Central memory CD8-positive, alpha-beta T cell (primary cell): ENCODE measurements at places on chromosomes 16 and 17.

- DNase-seq, result no peak
These were observed 18.8 kb upstream of the GLG1 start for GRCh38 chr16:74625500-74626350.

GRCh38 chr17:1997289-1997926, 27.7 kb downstream of the RTN4RL1 start:
- DNase-seq, result no peak

DNA sequence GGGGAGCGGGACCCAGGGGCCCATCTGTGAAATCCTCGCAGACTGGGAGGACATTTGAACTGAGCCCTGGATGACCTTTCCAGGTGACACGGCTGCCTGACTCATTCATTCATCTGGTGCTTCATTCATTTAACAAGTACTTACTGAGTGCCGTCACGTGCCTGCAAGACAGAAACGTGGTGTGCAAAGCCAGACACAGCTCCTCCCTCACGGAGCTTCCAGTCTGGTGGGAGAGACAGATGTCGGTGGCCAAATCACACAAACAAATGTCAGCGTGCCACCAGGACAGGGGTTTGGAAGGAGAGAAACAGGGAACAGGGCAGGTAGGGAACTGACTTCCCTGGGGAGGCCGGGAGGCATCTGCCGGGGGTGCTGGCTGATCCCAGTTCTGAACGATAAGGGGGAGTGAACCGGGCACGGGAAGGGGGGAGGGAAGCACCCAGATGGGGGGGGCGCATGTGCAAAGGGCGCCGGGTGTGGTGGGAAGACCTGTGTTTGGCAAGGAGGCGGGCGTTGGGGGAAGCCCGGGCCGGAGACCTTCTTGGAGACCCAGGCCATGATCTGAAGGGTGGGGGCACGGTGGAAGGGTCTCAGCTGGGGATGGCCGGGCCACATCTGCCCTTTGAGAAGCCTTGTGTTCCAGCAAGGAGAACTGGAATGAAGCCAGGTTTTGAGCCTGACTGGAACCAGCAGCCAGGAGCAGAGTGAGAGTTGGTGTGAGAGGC, 93.6 kb upstream of the CIBAR2 start:
- DNase-seq, result no peak

DNA sequence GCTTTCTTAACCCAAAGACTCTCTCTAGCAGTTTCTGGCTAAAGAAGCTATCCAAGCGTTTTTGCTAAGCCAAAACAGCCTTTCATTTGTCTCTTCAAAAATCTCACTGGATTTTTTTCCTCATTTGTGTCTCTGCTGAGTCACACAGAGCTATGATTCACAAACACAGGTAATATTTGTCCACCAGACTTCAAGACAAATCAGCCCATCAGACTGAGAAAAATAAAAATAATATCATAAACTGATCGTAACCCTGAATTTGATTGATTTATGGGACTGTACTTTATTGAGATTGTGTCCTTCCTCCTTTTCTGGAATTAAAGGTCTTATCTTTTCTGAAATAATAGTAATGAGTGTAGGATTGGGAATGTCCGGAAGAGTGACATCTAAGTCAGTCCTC, 25.8 kb downstream of the TRIM16 start:
- no peak for DNase-seq

GRCh38 chr17:27975146-27976011, 67.1 kb upstream of the NLK start:
- DNase-seq, result no peak

GRCh38 chr17:31060791-31061550, 33.8 kb upstream of the NF1 start:
- DNase-seq, result no peak

- DNase-seq, result no peak
These were observed 22.1 kb upstream of the STH start for GRCh38 chr17:45976755-45977505.

GRCh38 chr16:76277460-76278030, 344 bp downstream of the CNTNAP4 start:
- no peak for DNase-seq

- no peak for DNase-seq
These were observed 63.2 kb downstream of the ABR start for GRCh38 chr17:1116602-1117001.
